ENCODE measurements at places on chromosomes 13 and 19.

- no peak for DNase-seq
These were observed 31.0 kb downstream of the PIP5K1C start for GRCh38 chr19:3669082-3669946.

DNA sequence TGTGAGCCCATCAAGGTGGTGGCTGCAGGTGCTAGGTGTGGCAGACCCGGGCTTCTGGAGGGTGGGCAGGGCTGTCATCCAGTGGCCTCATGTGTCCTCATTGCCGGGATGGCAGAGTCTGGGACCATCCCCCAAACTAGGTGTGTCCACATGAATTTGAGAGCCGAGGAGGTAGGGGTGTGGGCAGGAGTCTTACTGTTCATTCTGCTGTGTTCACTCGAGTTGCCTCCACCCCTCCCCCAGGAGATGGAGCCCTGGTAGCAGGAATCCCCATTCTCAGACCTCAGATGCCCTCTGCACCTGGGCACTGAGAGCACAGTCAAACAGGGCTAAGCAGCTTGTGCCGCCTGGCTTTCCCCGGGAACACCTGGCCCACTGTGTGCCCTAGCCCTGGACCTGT is 22.4 kb downstream of the NAXD start:
- DNase-seq, result no peak

DNA sequence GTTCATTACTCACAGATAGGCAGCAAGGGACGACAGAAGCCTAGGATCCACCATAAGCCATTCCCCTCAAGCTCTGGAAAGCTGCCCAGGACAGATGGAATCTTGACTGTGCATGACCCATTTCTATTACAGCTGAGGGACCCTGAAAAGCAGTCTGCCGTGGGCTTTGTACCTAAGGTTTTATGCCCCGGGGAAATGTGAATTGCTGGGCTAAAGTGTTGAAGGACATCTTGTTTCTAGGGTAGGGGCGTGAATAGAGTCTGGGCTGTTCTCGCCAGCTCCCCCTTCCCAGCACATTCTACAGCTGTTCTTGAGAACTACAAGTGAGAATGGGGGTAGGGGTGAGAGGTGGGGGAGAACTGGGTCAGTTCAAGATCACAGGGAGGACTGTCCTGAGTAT is 53.6 kb upstream of the TMTC4 start:
- no peak for DNase-seq

DNA sequence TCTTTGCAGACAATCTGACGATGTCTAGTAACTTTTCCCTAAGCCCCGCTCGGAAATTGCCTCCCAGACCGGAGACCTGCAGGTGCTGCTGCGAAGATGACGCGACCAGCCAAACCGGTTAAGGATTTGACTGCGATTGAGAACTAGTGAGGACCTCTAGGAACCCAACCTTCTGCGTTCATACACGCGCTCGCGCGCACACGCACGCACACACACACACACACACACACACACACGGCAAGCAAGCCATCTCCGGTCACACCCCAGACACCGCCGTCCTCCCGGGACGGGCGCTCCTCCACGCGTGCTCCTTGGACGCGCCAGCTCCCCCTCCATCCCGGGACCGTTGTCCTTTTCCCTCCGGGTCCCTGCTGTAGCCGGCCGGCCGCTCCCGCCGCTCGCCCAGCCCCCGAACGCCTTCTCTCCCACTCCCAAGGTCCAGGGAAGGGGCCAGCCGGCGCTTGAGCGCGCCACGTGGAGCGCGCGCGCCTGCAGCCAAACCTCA is 1.2 kb downstream of the TBC1D4 start:
- DNase-seq, result peak; percentile 29

DNA sequence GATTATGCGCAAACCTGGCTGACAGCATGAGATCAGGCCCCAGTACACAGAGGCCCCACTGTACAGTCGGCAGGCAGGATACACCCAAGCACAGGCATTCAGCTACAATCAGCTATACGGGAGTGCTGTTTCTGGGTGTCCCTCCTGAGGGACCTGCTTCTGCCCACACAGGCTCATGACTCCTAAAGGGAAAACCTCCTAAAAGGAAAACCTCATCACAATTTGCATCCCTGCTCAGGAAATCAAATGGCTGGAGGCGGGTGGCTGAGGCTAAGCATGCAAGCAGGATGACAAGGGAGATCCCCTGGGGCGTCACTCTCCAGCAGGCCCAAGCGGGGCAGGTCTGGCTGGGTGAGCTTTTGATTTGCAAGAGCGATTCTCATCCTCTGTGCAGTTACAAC is 99.8 kb downstream of the CRYL1 start:
- no peak for DNase-seq

GRCh38 chr13:97761796-97762540 is 191.5 kb upstream of the IPO5 start:
- no peak for DNase-seq

GRCh38 chr19:4108767-4109625 is 14.9 kb downstream of the MAP2K2 start:
- peak; percentile 91 for DNase-seq

- peak; percentile 25 for DNase-seq
These were observed 222.9 kb downstream of the SLITRK5 start for GRCh38 chr13:87894059-87894458.

DNA sequence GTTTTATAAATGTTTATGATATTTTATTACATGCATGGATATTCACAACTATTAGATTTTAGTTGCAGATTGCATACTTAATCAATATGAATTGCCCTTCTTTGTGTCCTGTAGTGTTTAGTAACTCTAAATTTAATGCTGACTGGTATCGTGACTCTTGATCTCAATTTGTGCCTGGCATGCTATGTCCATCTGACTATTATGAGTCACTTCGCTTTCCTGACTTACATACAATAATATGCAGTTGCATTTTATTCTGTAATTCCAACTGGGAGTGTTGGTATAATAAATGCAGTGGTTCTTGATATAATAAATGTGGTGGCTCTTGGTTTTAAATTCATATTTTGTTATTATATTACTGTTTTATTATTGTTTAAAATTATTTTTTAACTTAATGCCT is 277.5 kb downstream of the LIG4 start:
- no peak for DNase-seq

- DNase-seq, result peak; percentile 72
These were observed 25.3 kb downstream of the ZNF582 start for GRCh38 chr19:56367829-56368711.

DNA sequence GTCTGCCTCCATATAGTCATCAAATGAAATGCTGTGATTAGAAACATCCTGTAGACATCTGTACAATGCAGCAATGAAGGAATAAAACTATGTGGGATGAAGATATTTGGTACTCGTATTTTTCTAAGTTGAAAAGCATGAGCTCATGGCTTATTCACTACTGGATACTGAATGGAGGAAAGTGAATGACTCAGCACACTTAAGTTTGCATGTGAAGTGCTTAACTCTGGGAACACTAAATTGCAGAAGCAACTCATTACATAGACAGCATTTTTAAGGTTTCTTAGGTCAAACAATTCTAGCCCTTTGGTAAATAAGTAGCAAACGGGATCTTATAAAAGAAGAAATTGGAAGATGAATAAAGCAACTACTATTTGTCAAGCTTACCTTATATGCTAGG is 429.0 kb upstream of the MIR17HG start:
- no peak for DNase-seq

GRCh38 chr13:70612881-70613280 is 504.6 kb upstream of the KLHL1 start:
- no peak for DNase-seq

DNA sequence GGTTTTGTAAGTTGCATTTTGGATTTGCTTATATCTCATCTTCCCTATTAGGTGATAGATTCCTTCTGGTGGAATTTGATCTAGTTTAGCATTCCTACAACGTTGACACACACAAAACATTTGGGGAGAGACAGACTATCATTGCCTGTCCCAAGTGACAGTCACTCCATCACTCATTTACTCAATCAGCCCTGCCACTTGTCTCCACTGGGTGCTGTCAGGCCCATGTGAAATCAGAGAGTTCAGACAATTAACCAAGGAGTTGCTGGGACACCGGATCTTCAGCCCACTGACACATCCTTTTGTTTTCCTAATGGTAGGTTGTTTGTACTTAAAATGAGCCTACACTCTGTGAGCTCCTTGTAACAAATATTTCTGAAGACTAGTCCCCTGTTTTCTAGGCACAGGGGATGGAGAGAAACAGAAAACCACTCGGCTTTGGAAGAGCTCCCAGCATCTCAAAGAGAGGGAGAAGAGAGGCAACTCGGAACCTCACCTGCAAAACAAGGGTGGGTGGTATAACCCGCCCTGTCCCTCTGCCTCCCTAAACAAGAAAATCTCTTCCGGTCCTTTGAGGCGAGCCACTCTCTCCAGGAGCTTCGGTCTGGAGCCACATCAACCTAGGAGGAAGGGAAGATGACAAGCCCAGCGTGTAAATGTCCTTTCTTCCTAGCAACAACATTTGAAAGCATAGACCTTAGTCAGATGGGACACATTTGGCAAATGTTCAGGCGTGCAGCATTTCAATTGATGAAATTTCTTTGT is 440.9 kb upstream of the KLF12 start:
- no peak for DNase-seq

DNA sequence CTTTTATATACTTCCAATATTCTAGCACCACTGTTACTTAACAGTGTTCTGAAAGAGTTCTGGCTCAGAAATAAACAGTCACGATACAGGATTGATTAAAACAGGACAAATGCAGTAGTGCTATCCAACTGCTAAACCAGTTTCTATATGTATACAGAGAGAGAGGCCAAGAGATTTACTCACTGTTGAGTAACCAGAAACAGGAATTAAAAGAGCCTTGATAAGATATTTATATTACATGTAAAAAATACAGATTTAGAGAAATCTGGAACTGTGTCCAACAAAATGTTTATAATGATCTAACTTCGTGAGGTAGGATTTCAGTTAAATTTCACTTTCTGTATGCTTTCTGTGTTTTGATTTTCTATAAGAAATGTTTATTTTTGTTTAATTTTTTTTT is 116.6 kb downstream of the CDK8 start:
- DNase-seq, result no peak

GRCh38 chr13:109859898-109860297 is 73.5 kb upstream of the IRS2 start:
- no peak for DNase-seq

DNA sequence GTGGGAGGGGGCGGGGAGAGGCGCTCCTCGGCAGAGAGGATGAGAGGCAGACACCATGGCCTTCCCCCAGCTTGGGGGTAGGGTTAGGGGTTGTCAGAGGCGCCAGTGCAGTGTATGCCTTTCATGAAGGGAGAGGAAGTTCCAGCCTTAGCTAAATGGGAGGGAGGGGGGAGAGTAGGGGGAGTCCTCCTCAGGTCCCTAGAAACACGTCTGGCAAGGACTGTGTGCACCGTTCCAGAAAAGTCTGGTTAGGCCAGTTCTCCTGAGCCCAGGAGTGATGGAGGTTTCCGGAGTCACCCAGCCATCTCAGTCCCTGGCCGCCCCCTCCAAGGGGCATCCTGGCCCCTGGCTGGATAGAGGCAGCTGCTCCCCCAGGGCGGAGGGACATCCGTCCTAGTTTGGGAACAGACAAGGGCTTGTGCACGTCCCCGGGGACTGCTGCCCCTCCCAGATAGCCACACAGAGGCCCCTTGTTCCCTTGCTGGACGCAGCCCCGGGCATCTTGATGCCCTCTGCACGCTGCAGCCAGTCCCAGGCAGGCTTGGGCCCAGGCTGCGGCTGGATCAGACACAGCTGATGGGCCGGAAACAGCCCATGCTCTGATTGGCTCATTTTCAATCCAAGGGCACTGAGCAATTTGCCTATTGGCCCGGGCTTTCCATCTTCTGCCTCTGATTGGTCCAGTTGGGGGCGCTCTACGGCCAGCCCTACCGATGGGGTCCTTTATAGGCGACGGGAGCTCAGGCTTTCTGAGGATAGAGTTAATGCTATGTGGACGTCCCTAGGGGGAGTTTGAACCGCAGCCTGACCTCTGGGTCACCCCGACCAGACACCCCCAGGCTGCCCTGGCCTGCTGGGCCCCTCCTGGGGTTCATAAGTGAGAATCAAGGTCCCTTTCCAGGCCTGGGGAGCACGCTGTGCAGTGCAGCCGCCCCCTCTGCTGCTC is 3.8 kb downstream of the S1PR2 start:
- DNase-seq, result no peak

DNA sequence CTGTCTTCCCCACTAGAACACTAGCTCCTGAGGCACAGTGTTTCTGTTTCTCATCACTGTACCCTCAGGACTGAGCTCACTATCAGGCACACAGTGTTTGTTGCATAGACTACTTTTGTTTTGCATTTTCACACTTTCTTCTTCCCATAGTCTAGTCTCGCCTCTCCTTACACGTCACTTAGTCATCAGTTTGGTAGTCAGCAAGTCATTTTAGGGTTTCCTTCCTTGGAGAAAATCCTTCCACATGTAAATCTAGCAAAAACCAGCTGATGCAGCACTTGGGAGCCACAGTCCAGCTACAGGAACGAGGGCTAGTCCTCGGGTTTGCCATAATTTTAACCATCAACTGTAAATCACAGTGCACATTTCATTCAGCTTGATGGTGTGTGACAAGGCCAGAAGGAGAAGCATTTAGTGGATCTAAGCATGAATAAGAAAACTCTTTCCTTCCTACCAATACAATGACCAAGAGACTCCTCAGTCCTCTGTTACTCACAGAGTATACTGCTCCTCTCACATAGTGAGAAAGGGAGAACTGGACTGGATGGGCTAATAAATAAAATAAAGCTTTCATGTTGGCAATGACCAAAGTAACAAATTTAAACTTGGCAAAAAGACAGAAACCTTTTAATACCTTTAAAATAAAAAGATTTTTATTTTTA is 221.0 kb downstream of the KLF12 start:
- DNase-seq, result no peak

DNA sequence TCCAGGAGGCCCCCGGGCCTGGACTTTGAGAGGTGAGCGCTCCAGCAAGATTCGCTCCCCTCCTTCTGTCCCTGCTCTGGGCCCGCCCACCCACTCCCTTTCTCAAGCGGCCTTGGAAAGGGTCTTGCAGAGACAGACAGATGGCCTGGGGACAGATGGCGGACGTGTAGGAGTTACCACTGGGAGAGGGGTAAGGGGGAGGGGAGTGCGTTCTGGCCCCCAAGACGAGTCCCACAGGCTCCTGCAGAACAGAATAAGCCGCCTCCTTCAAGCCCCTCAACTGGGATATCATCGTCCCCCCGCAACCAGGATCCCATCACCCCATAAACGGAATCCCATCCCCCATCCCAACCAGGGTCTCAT is 3.6 kb upstream of the TNFAIP8L1 start:
- no peak for DNase-seq

DNA sequence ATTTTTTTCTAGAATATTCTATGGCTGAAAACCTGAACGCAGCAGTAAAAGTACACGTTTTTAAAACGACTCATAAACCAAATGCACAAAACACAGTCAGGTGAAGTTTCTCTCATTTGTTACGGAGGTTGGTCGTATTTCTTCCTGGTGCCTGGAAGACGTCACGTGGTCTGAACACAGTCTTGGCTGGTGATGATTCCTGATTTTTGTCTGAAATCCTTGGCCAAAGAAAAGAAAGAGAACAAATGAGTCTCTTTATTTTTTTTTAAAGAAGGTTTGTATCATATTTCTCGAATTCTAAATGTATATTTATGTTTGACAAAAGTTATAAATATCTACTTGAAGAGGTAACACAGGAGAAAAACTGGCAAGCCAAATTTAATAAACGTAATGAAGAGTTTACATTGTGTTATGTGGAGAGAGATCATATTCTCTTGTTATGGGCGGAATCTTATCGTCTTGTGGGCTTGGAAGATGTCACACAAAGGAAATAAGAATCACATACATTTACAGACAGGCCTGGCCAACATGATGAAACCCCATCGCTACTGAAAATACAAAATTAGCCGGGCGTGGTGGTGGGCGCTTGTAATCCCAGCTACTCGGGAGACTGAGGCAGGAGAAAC is 10.0 kb upstream of the PNMA8A start:
- no peak for DNase-seq

Data from AML-193 (cell line).